ENCODE measurements at places on chromosomes 3 and 15.
A peak's percentile ranks its signal among the peaks of the same experiment; 100 is the strongest.

GRCh38 chr3:182067423-182067822 is 355.7 kb downstream of the SOX2 start:
- no peak for DNase-seq

DNA sequence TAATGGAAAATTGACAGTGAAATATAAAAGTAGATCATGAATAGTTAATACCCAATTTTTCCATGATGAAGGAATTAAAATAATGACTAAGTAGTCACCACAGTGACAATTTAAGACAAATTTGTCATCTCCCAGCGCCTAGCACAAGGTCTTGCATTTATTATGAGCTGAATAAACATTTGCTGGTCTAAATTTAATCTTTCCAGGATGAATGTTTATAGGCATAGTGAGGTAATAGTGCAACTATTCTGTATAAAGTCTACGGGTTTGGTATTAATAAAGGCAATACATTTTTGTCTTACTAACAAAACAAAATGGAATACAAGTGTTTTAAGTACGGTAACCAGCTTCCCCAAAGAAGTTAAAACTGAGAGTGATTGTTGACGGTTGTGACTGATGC is 209.3 kb downstream of the CD47 start:
- no peak for DNase-seq

DNA sequence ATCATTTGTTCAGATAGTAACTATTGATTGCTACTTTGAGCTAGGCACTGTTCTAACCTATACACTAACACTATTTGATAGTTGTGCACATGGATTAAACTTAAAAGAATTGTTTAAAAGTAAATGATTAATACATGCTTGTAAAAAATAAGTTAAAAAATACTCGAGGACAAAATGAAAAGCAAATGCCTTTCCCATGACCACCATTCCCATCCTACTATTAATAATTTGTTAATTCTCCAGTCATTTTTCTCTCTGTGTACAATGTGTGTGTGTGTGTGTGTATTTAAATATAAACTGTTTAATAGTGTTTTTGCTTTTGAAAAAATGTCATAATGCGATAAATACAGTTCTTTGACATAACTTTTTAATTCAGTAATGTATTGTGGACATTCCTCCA is 78.7 kb upstream of the KCNMB2 start:
- DNase-seq = no peak

GRCh38 chr3:49119439-49119838 is 1.2 kb downstream of the USP19 start:
- no peak for DNase-seq

DNA sequence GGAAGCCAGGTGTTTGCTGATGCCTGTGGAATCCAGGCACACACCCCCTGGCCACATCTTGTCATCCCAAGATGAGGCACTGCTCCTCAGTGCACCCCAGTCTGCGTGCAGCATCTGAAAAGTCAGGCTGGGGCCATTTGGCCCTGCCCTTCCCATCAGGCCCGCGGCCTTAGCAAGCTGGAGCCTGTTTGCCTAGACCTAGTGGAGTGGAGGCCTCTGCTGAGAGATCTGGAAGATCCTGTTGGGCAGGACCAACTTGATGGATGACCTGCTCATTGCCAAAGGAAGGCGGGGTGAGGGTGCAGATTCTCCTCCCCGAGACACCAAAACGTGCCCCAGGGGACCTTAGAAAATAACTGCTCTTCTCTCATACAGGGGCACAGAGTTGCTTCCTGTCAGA is 220.2 kb downstream of the SHQ1 start:
- no peak for DNase-seq

- no peak for DNase-seq
These were observed 119.6 kb downstream of the ASB7 start for GRCh38 chr15:100721758-100722550.

GRCh38 chr15:50192164-50192563 is 10.2 kb downstream of the SLC27A2 start:
- DNase-seq = no peak

GRCh38 chr15:31214158-31214863 is 112.3 kb upstream of the KLF13 start:
- DNase-seq = no peak

DNA sequence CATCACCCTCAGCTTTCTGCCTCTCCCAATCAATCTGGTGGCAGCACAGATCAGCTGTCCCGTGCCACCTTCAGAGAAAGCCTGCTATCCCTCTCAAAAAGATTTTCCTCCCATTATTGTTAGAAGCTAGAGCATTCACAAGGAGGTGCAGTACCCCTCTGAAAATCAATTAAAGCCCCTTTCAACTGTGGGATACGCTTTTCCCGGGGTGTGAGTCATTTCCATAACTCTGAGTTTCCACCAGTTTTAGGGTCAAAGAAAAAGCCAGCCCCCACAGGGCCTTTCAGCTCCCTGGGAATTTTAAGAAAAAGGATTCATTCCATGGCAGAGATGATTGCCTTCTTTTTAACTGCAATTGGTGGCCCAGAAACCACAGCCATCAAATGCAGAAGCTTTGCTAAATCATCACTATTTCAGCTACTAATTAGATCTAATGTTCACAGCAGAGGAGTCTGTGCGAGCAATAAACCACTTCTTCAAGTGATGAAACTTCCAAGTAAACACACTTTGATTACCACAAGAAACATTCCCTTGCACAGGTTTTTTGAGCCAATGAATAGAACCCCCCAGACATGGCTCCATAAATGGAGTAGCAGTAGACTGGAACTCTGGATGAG is 270.0 kb upstream of the TPRG1 start:
- no peak for DNase-seq

DNA sequence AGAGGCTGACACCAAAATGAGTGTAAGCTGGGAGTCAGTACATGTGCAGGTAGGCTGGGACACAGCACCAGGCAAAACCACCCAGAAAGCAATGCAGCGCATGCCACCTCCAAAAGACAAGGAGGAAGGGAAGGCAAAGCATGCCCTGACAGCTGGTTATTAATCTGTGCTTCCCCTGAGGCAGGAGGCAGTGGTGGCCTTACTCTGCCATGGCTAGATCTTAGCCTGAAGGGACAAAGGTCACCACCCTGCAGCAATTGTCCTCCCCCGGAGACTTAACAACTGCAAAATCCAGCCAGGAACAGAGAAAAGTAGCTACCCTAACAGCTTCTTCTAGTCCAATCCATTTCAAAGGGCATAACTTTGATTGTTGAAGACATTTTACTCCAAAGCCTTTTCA is 73.7 kb downstream of the PLD1 start:
- peak; percentile 10 for DNase-seq

DNA sequence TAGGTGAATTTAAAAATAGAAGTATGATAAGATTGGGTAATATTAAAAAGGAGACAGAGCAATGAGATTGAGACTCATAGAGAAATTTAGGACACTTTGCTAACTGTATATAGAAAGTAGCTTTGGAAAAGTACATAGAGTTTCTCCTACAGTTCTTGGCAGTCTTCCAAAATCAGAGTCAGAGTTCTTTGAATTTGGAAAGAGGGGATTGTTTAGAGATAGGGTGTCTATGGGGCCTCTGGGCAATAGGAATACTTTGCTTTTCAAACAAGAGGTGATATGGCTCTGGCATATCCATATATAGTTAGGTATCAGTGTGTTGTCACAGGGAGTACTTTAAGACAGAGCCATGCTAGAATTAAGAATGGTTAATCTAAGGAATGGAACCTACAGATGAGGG is 477.1 kb upstream of the KCNMB2 start:
- DNase-seq = no peak

DNA sequence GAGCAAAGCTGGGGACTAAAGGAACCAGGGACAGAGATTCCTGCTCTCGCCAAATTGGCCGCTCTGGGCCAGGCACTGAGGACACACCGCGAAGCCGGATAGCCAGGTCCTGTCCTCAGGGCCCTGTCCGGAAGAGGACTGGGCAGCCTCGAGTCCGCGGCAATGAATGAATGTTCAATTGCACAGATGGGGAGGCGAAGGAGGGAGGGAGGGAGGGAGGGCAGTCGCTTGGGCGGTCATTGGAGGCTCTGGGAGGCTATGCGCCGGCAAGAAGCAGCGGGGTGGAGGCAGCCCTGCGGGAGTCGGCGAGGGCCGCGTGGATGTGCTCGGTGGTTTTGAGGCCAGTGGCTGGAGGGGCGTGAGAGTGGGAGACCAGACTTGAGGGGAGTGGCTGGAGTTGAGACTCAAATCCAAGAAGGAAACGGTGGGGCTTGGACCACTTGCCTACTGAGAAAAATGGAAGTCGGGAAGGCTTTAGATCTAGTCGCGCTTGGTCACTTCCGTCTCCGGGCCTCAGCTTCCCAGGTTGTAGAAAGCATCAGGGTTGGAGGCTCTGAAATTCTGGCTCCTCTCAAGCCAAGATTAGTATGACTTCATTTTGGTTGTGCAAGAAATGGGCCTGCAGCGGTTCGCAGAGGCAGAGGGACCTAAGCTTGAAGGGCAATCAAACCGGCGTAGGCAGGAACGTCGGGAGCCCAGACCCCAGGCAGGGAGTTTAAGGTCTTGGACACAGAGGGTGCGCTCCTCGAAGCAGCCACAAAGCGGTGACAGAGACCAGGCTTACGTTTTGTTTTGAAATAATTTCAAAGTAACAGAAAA is 21.1 kb upstream of the PLXND1 start:
- peak; percentile 92 for DNase-seq

DNA sequence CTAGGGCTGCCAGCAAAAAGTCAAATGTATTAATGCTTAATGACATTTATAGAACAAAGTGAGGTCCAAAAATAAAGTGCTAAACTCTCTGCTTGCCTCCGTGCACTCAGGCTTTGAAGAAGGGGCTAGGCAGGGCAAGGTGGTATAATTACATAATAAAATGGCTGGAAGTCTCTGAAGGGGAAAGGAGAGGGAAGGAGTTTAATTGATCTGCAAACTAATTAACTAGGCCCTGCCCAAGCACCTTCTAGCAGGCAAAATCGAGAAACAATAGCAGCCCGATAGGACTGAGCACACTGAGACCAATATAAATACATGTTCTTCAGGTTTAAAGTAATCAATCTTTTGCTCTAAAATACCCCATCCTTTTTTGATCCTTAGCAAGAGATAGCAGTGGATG is 13.0 kb downstream of the DIS3L start:
- DNase-seq = no peak

- no peak for DNase-seq
These were observed 96.2 kb downstream of the UBE3A start for GRCh38 chr15:25342629-25343028.

GRCh38 chr3:175988401-175988800 is 1129.3 kb downstream of the NAALADL2 start:
- DNase-seq = no peak

DNA sequence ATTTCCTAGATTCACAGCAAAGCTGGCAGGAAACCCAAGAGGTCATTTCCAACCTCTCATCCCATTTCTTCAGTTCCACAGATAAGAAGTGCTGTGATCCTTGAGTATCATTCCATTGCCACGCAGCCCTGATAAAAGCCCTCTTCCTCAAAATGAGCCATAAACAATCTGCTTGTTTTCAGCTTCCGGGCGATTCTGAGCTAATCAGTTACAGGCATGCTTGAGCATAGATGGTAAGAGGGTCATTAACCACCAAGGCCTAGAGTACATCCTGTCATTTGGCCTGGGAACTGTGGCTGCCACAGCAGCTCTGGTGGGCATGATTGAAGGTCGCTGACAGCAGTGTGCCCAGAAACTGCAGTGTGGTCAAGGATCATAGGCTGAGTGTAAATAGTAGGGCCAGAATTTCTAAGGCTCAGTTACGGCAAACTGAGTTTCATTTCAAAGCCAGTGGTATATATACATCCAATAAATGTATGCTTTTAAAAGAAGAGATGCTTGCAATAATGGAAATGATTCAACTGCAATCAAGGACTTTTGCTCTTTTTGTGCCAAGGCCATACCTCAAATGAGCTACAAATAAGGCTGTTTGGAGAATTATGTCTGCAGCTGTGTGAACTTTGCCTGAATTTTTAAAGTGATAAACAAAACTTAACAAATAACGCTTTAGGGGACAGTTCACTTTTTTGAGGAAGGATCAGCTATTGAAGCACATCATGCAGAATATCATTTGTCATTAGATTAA is 47.3 kb downstream of the P3H2 start:
- peak; percentile 42 for DNase-seq

GRCh38 chr3:4425707-4426106 is 41.4 kb downstream of the SUMF1 start:
- DNase-seq = no peak

DNA sequence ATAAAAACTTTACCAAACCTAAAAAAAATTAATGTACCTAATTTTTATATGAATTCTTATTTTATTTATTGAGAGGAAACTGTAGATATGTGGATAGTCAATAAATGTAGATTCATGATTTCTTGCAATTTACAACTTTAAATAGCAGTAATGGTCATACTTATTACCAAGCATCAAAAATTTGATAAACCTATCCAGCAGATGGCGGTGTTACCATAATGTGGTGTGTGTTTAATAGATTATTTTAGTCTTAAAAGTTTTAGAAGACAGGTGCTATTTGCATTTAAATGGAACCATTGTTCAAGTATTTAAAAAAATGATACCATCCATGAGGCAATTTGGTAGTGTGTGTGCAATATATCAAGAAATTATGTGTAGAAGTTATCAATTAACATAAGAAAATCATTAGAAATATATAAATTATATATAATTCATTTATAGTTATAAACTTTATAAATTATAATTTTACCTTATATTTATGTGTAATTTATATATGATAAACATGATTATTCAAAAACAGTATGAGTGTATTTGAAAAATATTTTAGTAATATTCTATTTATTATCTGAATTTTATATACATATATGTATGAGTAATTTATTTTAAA is 176.0 kb upstream of the BCHE start:
- no peak for DNase-seq

DNA sequence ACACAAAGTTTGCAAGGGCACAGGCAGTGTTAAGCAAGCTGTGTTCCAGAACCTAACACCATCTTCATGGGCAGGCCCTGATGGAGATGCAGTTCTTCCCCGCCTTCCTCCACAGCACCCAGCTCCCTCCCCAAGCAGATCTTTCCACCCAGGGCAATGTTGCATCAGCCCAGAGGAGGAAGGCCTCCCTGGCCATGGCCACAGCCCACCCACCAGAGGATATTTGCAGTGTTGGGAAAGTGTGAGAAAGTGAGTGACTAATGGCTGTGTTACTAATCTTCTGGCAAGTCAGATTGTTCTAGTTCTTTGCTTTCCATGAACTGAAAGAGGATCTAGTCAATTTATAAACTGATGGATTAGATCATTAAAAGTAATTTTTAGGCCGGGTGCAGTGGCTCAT is 42.0 kb upstream of the ATP10A start:
- DNase-seq = no peak

Measured in right kidney (tissue), 9 donors.